ENCODE measurements at places on chromosomes 2 and 18.

DNA sequence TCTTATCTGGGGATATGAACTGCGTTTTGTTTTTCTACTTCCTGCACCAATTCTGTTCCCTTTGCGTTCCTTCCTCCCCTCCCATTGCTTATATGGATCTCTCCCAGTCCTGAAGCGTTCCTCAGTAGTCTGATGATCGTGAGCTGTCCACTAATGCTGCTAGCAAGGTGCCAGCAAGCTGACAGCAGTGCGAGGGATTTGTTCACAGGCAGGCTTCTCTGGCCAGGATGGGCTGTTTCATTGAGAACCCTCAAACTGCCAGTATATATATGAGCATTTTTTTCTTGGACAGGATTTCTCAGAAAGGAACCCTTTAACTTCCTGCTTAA is 40.1 kb downstream of the GTF3C3 start:
- no peaks in the 10 kb centered on the region for H3K4me1 ChIP-seq
- peaks cover 2% of the 10 kb centered on the region for H3K36me3 ChIP-seq
- H3K27me3 ChIP-seq, result no peaks in the 10 kb centered on the region
- no peak overlapping the region for H3K27ac ChIP-seq

GRCh38 chr2:8927510-8928455 is 75.7 kb downstream of the MBOAT2 start:
- peaks cover 5% of the 10 kb centered on the region for H3K4me1 ChIP-seq
- H3K36me3 ChIP-seq, result no peaks in the 10 kb centered on the region
- no peak overlapping the region for H3K4me3 ChIP-seq
- no peak overlapping the region for H3K27ac ChIP-seq

- H3K27ac ChIP-seq, result no peak overlapping the region
- DNase-seq, result no peak
- no peaks in the 10 kb centered on the region for H3K36me3 ChIP-seq
- H3K4me1 ChIP-seq, result peaks cover 13% of the 10 kb centered on the region
- no peaks in the 10 kb centered on the region for H3K27me3 ChIP-seq
Observed at GRCh38 chr2:241149675-241149924, 328 bp upstream of the PASK start.

DNA sequence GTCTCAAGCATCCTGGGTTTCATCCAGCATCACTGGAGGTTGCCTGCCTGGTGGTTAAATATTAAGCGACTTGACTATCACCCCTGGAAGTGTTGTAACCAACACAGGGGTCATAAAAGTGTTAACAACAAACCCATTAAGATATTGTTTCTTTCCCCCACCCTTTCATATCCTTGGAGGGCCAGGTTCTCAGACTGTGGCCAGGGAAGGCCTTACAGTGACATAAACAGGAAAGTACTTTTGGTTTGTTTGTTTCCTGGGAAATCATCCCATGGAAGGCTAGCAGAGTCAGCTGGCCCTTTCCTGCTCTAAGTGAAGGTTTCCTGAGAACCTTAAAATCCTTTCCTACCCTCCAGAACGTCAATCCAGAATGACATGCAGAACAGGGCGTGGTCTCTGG is 160.9 kb downstream of the CLIP4 start:
- no peaks in the 10 kb centered on the region for H3K36me3 ChIP-seq
- DNase-seq, result no peak
- no peaks in the 10 kb centered on the region for H3K27me3 ChIP-seq
- H3K4me3 ChIP-seq, result no peak overlapping the region
- H3K27ac ChIP-seq, result no peak overlapping the region

DNA sequence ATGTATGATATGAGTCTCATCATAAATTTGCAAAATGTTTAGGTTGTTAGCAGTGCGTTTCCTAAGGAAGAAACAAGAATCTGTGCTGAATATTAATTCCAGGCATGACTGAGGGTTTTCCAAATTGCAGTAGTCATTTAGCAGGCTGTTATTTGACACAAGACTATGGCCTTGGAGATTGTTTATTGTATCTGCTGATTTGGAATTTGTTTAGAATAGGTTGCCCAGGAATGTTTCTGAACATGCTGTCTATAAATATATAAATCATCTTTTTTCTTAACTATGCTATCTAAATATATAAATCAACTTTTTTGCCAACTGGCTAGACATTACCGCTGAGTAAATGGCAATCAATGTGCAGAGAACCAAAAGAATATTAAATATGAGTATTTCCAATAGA is 90.9 kb downstream of the DOK6 start:
- no peaks in the 10 kb centered on the region for H3K36me3 ChIP-seq
- no peaks in the 10 kb centered on the region for H3K27me3 ChIP-seq
- no peak overlapping the region for H3K4me3 ChIP-seq
- no peak for DNase-seq

- no peaks in the 10 kb centered on the region for H3K36me3 ChIP-seq
- H3K27me3 ChIP-seq, result no peaks in the 10 kb centered on the region
- no peak for DNase-seq
- H3K27ac ChIP-seq, result no peak overlapping the region
Observed at GRCh38 chr2:81481242-81481993, 1176.9 kb upstream of the LRRTM1 start.

GRCh38 chr18:57430079-57431001 is 4.8 kb upstream of the ONECUT2 start:
- H3K36me3 ChIP-seq, result no peaks in the 10 kb centered on the region
- peaks cover 59% of the 10 kb centered on the region for H3K27me3 ChIP-seq
- H3K4me3 ChIP-seq, result no peak overlapping the region
- H3K27ac ChIP-seq, result no peak overlapping the region
- H3K4me1 ChIP-seq, result peaks cover 37% of the 10 kb centered on the region

GRCh38 chr2:65320946-65321345 is 93.3 kb downstream of the ACTR2 start:
- no peaks in the 10 kb centered on the region for H3K27me3 ChIP-seq
- no peak overlapping the region for H3K27ac ChIP-seq
- DNase-seq, result no peak
- H3K4me3 ChIP-seq, result no peak overlapping the region
- peaks cover 7% of the 10 kb centered on the region for H3K36me3 ChIP-seq

- H3K27ac ChIP-seq, result no peak overlapping the region
- H3K36me3 ChIP-seq, result no peaks in the 10 kb centered on the region
- H3K4me1 ChIP-seq, result peaks cover 19% of the 10 kb centered on the region
- no peak overlapping the region for H3K4me3 ChIP-seq
- no peak for DNase-seq
- no peaks in the 10 kb centered on the region for H3K27me3 ChIP-seq
Observed at GRCh38 chr18:37362158-37362890, 203.3 kb downstream of the CELF4 start.

DNA sequence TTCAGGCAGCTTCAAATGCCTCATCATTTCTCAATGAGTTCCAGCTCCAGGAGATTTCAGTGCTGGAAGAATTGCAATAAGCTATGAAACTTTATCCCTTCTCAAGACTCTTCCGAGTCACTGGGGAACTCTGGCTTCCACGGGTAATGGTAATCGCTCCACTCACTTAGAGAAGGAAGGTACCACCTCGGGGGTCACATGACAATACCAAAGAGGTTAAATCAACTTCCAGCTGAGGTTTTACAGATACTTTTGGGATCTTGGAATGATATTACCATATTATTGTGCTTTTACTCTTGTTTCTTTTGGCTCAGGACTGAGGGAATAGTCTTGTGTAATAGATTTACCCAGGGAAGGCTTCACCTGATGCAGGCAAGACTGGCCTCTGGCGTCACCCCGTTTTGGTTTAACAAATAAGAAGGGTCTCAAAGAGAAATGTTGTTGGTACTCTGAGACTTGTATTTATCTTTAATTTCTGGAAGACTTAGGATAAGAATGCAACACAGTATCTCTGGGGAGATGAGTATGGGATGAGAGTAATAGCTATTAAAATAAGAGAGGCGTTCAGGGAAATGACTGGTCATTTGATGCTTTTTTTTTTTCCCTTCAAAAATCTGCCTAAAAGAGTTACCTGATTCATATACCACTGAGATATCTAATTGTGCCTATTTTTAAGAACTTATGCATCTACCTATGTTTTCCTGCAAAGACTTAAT is 316.9 kb upstream of the ZEB2 start:
- no peaks in the 10 kb centered on the region for H3K36me3 ChIP-seq
- no peak for DNase-seq
- H3K27ac ChIP-seq, result no peak overlapping the region
- peaks cover 7% of the 10 kb centered on the region for H3K4me1 ChIP-seq

GRCh38 chr2:109644571-109645275 is 30.6 kb downstream of the SOWAHC start:
- peak; percentile 17 for DNase-seq
- H3K27ac ChIP-seq, result peak overlapping the region; percentile 2
- no peaks in the 10 kb centered on the region for H3K27me3 ChIP-seq
- no peaks in the 10 kb centered on the region for H3K36me3 ChIP-seq
- H3K4me1 ChIP-seq, result peaks cover 23% of the 10 kb centered on the region

- H3K36me3 ChIP-seq, result no peaks in the 10 kb centered on the region
- H3K27ac ChIP-seq, result no peak overlapping the region
- H3K4me3 ChIP-seq, result no peak overlapping the region
Observed at GRCh38 chr2:191806396-191806795, 40.5 kb downstream of the CAVIN2 start.

- H3K36me3 ChIP-seq, result peaks cover 7% of the 10 kb centered on the region
- peaks cover 43% of the 10 kb centered on the region for H3K4me1 ChIP-seq
- H3K27me3 ChIP-seq, result no peaks in the 10 kb centered on the region
- no peak for DNase-seq
Observed at GRCh38 chr2:86066007-86066578, 39.6 kb downstream of the POLR1A start.

DNA sequence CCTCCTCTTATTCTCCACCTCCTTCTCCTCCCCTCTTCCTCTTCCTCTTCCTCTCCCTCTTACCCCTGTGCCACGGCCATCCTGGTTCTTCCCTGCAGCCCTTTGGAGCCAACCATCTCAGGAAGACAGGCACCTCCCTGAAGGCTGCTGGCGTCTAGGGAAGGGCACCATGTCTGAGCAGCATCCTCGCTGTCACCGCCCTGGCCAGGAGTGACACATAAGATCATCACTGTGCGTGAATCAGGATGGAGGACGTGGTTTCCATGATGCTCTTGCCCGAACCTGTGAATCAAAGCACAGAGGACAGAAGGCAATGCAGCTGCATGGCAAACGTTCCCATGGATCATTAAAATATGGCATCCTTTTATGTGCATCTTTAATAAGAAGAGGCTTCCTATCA is 236.0 kb downstream of the SH3BP4 start:
- H3K4me1 ChIP-seq, result no peaks in the 10 kb centered on the region
- H3K27ac ChIP-seq, result no peak overlapping the region
- no peak for DNase-seq
- no peaks in the 10 kb centered on the region for H3K27me3 ChIP-seq
- H3K36me3 ChIP-seq, result no peaks in the 10 kb centered on the region
- no peak overlapping the region for H3K4me3 ChIP-seq

DNA sequence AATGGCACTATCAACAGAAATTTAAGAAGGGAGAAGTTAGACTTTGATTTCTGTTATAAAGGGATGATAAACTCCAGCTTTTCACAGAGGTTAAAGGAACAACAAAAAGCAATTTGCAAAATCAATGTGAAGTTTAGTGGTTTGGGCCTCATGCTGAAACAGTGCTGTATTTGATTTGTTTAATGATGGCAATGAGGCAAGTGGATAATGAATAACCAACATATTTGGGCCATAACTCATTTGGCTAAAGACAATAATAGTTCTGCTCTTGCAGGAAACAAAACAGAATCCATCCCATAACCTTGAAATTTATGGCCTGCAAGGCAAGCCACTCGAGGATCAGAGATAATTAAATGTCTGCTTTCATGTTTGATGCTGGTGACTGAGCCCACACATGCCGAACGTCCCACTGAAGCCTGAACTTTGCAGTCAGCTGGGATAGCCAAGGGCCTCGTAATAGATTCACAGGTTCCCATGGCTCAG is 56.5 kb downstream of the TPGS2 start:
- no peaks in the 10 kb centered on the region for H3K36me3 ChIP-seq
- no peaks in the 10 kb centered on the region for H3K27me3 ChIP-seq
- H3K4me1 ChIP-seq, result no peaks in the 10 kb centered on the region
- no peak for DNase-seq
- H3K4me3 ChIP-seq, result no peak overlapping the region
- H3K27ac ChIP-seq, result no peak overlapping the region

GRCh38 chr18:43883886-43884285 is 606.6 kb upstream of the SYT4 start:
- H3K4me3 ChIP-seq, result no peak overlapping the region
- no peak overlapping the region for H3K27ac ChIP-seq
- no peaks in the 10 kb centered on the region for H3K4me1 ChIP-seq
- H3K36me3 ChIP-seq, result no peaks in the 10 kb centered on the region
- H3K27me3 ChIP-seq, result no peaks in the 10 kb centered on the region

DNA sequence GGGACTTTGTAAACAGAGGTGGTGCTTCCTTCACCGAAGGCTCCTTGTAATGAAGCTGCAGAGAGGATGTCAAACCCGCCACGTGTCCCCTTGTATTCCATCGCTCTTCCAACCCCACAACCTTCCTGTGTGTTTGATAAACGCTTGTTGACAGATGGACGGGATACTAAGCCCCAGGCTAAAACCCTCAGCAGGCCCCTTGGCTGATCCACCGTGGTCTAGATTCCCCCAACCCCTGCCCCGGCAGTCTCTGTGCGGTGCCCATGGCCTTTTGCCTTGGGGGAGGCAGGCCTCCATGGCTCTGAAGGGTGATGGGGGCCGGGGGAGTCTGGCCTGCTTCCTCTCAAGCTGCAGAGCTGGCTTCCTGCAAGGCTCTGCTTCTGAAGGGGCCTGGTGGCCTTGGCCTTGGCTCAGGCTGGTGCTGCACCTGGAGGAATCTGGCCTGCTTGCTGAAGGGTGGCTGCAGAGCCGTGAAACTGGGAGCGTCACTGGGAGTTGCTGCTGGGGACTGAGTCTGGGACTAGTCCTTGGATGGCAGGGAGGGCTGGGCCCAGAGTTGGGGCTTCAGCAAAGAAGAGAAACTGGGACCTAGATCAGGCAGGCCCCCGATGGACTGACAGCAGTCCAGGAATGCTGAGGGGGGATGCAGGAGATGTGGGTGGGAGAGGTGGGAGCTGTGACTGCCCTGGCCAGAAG is 9.6 kb upstream of the NTSR2 start:
- DNase-seq, result no peak
- H3K4me1 ChIP-seq, result peaks cover 5% of the 10 kb centered on the region
- H3K27ac ChIP-seq, result no peak overlapping the region
- no peaks in the 10 kb centered on the region for H3K27me3 ChIP-seq
- H3K36me3 ChIP-seq, result no peaks in the 10 kb centered on the region

DNA sequence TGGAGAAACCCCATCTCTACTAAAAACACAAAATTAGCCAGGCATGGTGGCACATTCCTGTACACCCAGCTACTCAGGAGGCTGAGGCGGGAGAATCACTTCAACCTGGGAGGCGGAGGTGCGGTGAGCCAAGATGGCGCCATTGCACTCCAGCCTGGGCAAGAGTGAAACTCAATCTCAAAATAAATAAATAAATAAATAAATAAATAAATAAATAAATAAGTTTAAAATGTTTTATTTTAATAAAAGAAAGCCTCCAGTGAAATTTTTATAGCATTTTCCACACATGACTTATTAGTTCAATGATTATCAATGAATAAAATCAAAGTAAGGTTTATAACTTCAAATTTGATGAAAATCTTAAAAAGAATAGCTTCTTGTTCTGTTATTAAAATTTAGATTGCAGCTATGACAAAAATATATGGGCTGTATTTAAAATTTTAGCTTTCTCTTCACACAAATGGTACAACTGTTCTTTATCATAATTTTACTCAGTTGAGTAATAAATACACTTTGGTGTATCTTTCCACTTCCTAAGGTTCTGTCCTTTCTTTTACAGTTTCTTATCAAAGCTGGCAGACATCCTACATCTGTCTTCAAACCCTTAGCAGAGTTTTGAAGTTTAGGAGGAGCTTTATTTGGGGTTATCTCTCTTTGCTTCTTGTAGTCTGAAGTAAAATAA is 78.4 kb upstream of the ZSWIM2 start:
- H3K4me3 ChIP-seq, result no peak overlapping the region
- no peak overlapping the region for H3K27ac ChIP-seq
- H3K36me3 ChIP-seq, result no peaks in the 10 kb centered on the region
- H3K4me1 ChIP-seq, result no peaks in the 10 kb centered on the region

Data from thyroid gland (tissue), 4 donors.